Common myeloid progenitor, CD34-positive (primary cell): ENCODE measurements at places on chromosomes 4 and X.
A peak's percentile ranks its signal among the peaks of the same experiment; 100 is the strongest.

DNA sequence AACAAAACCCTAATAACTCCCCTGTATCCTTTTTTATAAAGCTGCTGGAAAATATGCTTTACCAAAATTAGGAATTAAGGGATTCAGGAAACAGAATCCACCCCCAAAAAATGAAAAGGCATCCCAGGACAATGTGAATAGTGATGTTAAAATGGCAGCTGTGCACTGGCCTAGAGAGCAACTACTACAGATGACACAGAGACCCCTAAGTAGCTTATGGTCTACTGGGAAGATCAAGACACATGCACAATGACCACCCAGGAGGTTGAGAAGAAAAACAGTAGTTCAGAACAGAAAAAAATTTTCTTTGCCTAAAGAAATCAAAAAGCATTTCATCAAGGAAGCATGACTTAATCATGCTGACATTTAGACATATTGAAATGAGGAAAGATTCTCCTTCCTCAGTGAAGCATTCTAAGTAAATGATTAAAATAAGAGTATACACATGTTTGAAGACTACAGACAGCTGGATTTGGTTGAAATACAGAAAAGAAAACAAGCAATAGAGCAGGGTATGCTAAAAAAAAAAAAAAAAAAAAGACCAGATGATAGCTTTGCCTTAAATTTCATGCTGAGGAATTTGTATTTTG is 117.3 kb downstream of the WDFY3 start:
- H3K36me3 ChIP-seq, result peaks cover 5% of the 10 kb centered on the region
- no peaks in the 10 kb centered on the region for H3K4me1 ChIP-seq
- no peak for DNase-seq
- no peak overlapping the region for H3K27ac ChIP-seq
- no peaks in the 10 kb centered on the region for H3K27me3 ChIP-seq

DNA sequence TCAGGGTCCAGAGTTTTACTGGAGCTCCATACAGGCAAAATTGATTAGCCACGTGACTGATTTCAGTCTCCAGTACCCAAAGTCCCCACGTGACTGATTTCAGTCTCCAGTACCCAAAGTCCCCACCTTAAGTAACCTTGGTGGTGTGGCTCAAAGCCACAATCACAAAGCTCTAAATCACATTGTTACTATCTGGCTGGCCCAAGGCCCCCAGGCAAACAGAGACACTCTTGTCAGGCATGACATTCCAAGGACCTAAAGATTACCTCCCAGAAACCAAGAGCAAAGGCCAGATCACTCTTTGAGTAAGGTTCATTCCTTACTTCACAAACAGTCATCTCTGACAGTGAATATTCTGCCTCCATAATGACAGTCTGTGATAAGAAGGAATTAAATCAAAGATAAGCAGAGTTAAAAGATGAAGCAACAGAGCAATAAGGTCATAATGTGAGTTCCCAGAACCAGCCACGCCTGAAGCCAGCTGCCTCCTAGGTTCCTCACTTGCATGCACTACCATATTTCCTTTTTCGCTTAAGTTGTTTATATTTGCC is 78.5 kb downstream of the ANXA3 start:
- no peak overlapping the region for H3K27ac ChIP-seq
- H3K36me3 ChIP-seq, result no peaks in the 10 kb centered on the region
- DNase-seq, result peak; percentile 61

- no peak for DNase-seq
- no peak overlapping the region for H3K27ac ChIP-seq
- no peak overlapping the region for H3K4me3 ChIP-seq
Measured at GRCh38 chr4:9146967-9147366, 23.2 kb upstream of the FAM90A26 start.

GRCh38 chr4:78876568-78877320 is 62.5 kb downstream of the PAQR3 start:
- no peak overlapping the region for H3K27ac ChIP-seq
- H3K4me1 ChIP-seq, result peaks cover 7% of the 10 kb centered on the region
- no peaks in the 10 kb centered on the region for H3K27me3 ChIP-seq

DNA sequence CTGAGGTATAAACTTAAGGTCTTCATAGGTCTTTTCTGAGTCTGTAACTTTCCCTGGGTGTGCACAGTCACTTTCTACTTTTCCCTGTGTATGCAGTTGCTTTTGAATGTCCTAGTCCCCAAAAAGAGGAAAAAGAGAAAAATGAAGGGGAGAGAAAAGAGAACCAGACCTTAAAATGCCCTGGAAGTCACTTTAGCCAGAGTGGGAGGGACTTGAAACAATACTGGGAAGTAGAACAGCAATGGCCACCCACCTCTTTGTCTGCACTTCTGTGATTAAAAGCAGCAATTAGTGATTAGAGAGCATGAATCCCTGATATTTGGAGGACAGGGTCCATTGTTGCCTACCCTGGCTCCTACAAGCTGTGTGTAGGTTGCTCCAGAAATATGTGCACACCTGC is 36.1 kb downstream of the ZCCHC13 start:
- H3K27ac ChIP-seq, result no peak overlapping the region
- H3K27me3 ChIP-seq, result no peaks in the 10 kb centered on the region
- no peaks in the 10 kb centered on the region for H3K36me3 ChIP-seq
- H3K4me3 ChIP-seq, result no peak overlapping the region
- no peak for DNase-seq
- peaks cover 4% of the 10 kb centered on the region for H3K4me1 ChIP-seq

- DNase-seq, result no peak
- H3K36me3 ChIP-seq, result no peaks in the 10 kb centered on the region
Measured at GRCh38 chr4:14917298-14917633, 85.0 kb upstream of the CPEB2 start.

DNA sequence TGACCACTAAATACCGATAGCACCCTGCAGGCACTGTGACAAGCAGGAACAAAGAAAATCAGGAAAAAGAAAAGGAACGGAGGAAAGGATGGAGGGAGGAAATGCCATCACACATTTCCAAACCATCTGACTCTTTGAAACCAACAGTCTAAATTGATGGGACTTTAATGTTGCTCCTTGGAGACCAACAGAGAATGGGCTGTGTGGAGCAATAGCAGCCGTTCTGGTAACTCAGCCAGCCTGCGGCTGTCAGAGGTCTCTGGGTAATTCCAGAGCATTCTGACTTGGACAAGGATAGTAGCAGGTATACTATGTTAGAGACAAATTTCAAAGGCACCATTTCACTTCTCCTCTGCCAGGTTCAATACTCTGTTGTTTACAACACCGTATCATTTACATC is 18.0 kb downstream of the PARM1 start:
- H3K27ac ChIP-seq, result no peak overlapping the region
- H3K4me3 ChIP-seq, result no peak overlapping the region
- H3K36me3 ChIP-seq, result no peaks in the 10 kb centered on the region
- no peak for DNase-seq
- no peaks in the 10 kb centered on the region for H3K4me1 ChIP-seq

GRCh38 chr4:51868449-51868847 is 25.5 kb downstream of the DCUN1D4 start:
- no peaks in the 10 kb centered on the region for H3K4me1 ChIP-seq
- no peak for DNase-seq
- no peak overlapping the region for H3K27ac ChIP-seq

- H3K4me1 ChIP-seq, result peaks cover 6% of the 10 kb centered on the region
- DNase-seq, result no peak
- no peaks in the 10 kb centered on the region for H3K36me3 ChIP-seq
- H3K27me3 ChIP-seq, result no peaks in the 10 kb centered on the region
Measured at GRCh38 chr4:121176082-121176934, 12.2 kb upstream of the TNIP3 start.

GRCh38 chr4:20778896-20779295 is 78.6 kb downstream of the PACRGL start:
- no peak for DNase-seq
- H3K4me1 ChIP-seq, result no peaks in the 10 kb centered on the region
- H3K27me3 ChIP-seq, result no peaks in the 10 kb centered on the region

DNA sequence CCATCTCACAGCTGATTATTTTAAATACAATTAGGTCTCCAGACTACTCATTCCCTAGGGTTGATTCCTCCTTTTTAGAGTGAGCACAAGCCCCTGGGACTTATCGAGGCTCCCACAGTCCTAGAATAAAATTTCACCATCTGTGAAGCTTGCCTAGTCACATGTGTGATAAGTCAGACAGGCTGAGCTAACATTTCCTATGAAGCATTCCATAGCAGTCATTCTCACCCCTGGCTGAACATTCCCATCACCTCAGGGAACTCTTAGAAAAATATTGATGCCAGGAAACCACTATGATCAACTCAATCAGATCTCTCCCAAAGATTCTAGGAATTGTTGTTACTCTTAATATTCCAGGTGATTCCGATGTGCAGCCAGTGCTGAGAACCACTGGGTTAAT is 37.7 kb downstream of the ARHGEF9 start:
- peaks cover 22% of the 10 kb centered on the region for H3K4me1 ChIP-seq
- no peak overlapping the region for H3K4me3 ChIP-seq
- no peak overlapping the region for H3K27ac ChIP-seq
- H3K36me3 ChIP-seq, result no peaks in the 10 kb centered on the region

GRCh38 chr4:122195718-122196117 is 43.6 kb downstream of the BLTP1 start:
- H3K36me3 ChIP-seq, result peaks cover 13% of the 10 kb centered on the region
- no peak for DNase-seq
- H3K4me1 ChIP-seq, result no peaks in the 10 kb centered on the region
- H3K27ac ChIP-seq, result no peak overlapping the region
- H3K27me3 ChIP-seq, result no peaks in the 10 kb centered on the region

DNA sequence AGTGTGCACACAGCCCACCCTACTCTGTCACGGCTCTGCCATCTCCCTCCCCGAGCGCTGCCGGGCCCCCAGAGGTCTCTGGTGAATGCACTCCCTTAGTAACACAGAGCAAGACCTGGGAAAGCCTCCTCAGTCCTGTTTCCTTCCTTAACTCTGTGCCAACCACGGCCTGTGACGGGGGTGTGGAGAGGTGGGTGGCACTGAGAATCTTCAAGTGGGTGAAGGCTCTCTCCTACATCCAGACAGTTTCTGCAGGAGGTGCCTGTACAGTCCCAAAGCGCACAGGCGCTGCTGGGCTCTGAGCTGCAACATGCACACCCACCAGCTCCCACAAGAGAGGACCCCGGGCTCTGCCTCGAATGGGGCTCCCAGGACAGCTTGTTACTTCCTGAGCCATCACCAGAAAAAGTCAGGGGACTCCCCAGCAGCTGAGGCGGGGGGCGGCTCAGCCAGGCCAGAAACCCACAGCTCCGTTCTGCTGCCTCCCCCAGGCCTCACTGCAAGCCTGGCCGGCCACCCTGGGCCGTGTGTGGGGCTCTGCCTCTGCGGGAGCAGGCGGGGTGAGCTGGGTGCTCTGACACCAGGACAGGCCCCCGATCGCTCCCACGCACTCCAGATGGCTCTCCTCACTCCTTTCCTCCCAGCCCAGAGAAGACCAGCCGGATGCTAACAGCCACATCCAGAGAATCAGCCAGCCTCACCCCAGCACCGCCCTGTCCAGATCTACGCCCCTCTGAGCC is 29.7 kb downstream of the FAM53A start:
- no peak overlapping the region for H3K27ac ChIP-seq
- no peaks in the 10 kb centered on the region for H3K4me1 ChIP-seq
- H3K36me3 ChIP-seq, result no peaks in the 10 kb centered on the region
- DNase-seq, result no peak

DNA sequence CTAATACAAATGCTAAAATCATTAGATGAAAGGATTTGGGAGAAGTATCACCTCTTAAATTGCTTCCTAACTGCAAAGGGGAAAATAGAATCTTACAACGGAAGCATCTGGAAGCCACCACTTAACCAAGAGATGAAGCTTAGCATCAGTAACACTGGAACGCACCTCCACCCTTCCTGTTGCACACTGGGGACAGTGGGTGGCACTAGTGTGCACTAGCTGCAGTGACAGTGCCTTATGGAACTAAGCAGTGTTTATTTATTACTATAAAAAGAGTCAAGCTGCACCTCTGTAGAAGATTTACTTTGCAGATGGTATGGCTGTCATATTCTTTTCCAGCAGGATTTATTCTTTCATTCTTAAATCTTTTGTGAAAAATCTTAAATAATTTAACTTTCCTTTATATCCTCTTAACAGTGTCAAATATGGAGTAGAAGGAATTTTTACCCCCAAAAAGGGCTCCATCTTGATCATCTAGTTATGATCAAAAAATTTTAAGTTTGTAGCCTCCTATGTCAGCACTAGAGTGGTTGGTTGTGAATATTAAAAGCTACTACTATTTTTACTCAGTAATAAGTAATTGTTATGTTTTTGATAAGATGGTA is 76.7 kb downstream of the SCD5 start:
- no peaks in the 10 kb centered on the region for H3K4me1 ChIP-seq
- peak; percentile 31 for DNase-seq
- H3K36me3 ChIP-seq, result no peaks in the 10 kb centered on the region
- no peak overlapping the region for H3K4me3 ChIP-seq
- no peaks in the 10 kb centered on the region for H3K27me3 ChIP-seq

DNA sequence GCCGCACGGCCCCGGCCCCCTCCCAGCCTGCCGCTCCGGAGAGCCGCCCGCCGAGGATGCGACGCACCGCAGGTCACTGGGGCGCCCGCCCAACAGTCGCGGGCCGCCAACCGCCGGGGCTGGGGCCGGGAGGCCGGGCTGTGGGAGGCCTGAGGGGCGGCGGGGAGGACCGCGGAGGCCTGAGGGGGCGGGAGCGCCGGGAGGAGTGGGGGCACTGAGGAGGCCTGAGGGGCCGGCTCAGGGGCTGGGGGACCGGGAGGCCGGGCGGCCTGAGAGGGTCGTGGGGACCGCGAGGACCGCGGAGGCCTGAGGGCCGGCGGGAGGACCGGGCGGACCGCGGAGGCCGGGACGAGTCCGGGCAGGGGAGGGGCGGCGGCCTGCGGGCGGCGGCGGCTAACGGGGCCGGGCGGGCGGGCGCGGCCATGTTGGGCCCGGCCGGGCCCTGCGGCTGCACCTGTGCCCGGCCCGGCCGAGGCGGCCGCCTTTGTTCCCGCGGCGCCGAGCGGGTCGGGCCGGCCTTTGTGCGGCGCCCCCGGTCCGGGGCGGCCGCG is 353 bp downstream of the NSD2 start:
- DNase-seq, result no peak
- H3K27ac ChIP-seq, result peak overlapping the region; percentile 66
- peak overlapping the region; percentile 78 for H3K4me3 ChIP-seq
- H3K36me3 ChIP-seq, result no peaks in the 10 kb centered on the region
- no peaks in the 10 kb centered on the region for H3K27me3 ChIP-seq

DNA sequence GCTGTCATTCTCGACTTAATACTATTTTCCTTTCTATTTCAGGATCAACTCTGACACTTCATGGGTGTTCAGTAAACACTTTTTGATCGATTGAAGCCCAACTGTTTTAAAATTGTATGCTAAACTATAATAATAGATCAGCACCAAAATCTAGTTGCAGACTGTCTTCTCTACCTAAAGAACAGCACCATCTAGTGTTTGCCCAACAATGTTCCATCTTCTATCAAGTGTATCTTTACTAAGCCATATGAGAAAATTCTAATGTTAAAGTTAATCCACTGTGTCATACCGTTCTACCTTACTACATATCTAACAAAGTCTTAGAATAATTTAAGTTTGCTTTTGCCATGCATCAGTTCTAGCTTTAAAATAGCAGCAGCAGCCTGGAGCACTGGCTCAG is 113.0 kb upstream of the PRDX4 start:
- H3K27me3 ChIP-seq, result no peaks in the 10 kb centered on the region
- DNase-seq, result peak; percentile 38
- H3K4me3 ChIP-seq, result no peak overlapping the region

GRCh38 chrX:39204945-39205344 is 403.7 kb downstream of the MID1IP1 start:
- no peak overlapping the region for H3K27ac ChIP-seq
- no peak overlapping the region for H3K4me3 ChIP-seq
- no peaks in the 10 kb centered on the region for H3K4me1 ChIP-seq
- H3K27me3 ChIP-seq, result no peaks in the 10 kb centered on the region
